ENCODE measurements at places on chromosomes 1 and 21.

DNA sequence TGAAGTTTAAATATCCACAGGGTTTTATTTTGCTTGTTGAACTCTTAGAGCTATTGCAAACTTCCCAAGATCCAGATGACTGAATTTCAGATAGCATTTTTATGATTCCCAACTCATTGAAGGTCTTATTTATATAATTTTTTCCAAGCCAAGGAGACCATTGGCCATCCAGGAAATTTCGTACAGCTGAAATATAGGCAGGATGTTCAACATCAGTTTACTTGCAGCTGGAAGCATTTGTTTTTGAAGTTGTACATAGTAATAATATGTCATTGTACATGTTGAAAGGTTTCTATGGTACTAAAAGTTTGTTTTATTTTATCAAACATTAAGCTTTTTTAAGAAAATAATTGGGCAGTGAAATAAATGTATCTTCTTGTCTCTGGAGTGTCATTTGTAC is 32.8 kb upstream of the DDR2 start:
- no peak for DNase-seq

DNA sequence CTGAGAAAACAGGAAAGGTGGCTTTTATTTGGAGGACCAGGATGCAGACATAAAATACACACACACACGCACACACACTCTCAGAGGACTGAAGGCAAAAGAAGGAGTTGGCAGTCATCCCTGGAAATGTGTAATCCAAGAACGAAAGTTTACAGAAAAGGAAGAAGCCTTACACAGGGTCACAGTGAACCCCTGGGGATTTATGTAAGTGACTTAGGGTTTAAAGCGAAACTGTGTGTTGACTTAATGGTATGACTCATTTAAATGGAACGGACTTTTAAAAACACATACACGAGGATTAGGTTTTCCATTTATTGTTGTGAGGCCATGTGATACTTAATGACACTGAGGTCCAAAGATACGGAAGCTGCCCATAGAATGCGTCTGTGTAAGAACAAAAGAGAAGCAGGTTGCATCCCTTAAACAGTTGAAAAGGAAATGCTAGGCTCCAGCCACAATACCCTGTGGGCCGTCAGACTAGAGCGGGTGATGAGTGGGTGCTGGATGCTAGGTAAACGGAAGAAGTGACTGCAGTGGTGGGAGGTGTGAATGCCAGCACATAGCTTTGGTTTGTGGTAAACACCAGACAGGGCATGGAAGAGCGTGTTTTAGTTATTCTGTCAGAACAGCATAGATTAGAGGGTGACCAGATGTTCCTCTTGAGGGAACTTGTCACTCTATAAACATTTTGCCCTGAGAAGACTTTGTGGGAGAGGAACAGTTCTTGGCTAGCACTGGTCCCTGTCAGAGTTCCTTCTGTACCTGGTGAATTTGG is 21.6 kb upstream of the BCL10 start:
- no peak for DNase-seq

DNA sequence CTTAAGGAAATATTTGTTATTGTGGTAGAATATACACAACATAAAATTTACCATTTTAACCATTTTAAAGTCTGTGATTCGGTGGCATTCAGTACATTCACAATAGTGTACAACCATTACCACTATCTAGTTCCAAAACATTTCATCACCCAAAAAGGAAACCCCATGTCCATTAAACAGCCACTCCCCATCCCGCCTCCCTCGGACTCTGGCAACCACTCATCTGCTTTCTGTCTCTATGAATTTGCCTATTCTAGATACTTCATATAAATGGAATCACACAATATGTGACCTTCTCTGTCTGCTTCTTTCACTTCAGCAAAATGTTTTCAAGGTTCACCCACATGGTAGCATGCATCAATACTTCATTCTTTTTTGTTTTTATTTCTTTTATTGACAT is 51.3 kb downstream of the PTP4A2 start:
- no peak for DNase-seq

DNA sequence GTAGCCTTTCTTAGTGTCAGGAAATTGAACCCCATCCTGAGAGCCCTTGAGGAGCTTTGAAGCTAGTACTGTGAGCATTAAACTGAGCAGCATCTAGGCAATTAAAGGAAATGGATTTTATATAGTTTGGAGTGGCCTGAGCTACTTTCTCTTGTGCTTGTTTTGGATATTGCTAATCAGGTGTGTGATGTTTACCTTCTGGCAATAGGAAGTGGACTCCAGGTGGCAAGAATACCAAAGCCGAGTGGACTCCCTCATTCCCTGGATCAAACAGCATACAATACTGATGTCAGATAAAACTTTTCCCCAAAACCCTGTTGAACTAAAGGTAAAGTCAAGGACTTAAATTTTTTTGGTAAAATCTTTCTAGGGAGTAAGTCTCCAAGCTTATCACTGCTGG is 79.4 kb downstream of the MACF1 start:
- no peak for DNase-seq

GRCh38 chr1:156500543-156500792 is at the start of gene MEF2D:
Gene MEF2D, minus strand, starts transcription at chr1:156500775. Its CDS starts 17,483 bp downstream, at chr1:156483292.
- DNase-seq: no peak

- no peak for DNase-seq
These were observed 664.1 kb upstream of the CAMK1G start for GRCh38 chr1:208919371-208919770.
